ENCODE measurements at places on chromosomes 1 and 21.
A peak's percentile ranks its signal among the peaks of the same experiment; 100 is the strongest.

DNA sequence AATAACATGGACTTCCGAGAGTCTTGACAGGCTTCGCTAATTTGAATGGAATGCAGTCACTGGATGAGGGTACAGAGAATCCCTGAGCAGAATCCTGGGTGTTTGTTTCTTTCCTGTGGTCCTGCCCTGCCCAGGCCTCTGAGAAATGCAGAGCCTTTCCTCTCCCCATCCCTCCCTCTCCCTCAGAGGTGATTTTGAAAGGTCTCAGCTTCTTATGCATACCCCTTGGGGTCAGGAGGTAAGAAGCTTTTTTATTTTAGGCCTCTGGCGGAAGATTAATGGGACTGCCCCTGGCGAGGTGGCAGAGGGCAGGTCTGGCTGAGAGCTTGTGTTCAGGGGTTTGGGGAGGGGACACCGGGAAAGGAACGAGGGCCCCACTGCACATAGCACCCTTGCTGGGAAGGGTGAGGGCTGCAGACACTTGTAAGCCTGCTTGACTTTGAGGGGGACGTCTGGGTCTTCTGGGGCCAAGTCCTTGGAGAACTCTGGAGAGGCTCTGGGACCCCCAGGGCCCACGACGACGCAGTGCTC is 116.5 kb upstream of the SLC45A1 start:
- DNase-seq = no peak

GRCh38 chr1:68047659-68048026 is 2.8 kb downstream of the DIRAS3 start:
- DNase-seq = no peak

- no peak for DNase-seq
Measured at GRCh38 chr1:38587766-38588165, 271.8 kb downstream of the RRAGC start.

- peak; percentile 77 for DNase-seq
Measured at GRCh38 chr1:156813750-156814570, 2.7 kb downstream of the SH2D2A start.

- DNase-seq = no peak
Measured at GRCh38 chr1:28010969-28011368, 51.2 kb downstream of the XKR8 start.

DNA sequence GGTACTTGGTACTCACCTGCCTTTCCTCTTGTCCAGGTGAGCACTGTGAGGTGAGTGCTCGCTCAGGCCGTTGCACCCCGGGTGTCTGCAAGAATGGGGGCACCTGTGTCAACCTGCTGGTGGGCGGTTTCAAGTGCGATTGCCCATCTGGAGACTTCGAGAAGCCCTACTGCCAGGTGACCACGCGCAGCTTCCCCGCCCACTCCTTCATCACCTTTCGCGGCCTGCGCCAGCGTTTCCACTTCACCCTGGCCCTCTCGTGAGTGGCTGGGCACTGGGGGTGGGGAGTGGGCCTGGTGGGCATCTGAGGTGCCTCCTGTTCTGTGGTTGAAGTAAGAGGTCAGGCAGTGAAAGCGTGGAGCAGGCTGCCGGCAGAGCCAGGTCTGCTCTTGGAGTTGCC is 11.7 kb downstream of the CELSR2 start:
- no peak for DNase-seq

DNA sequence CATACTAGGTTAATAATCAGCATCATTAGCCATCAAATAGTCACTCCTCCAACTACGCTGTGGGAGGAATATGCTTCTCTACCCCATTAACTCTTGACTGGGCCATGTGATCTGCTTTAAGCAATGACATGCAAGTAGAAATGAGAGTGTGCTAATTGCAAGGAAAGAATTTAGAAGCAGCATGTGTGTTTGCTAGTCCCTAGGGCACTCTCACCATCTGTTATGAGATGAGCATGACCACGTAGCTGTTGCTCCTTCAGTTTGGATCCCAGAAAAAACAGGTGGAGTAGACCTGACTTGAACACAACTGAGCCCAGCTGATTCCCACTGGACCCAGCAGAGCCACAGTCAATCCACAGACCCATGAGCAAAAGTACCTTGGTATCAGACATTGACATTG is 19.7 kb upstream of the RGS7 start:
- DNase-seq = no peak

- DNase-seq = no peak
Measured at GRCh38 chr1:193952778-193953374, 766.5 kb upstream of the B3GALT2 start.

DNA sequence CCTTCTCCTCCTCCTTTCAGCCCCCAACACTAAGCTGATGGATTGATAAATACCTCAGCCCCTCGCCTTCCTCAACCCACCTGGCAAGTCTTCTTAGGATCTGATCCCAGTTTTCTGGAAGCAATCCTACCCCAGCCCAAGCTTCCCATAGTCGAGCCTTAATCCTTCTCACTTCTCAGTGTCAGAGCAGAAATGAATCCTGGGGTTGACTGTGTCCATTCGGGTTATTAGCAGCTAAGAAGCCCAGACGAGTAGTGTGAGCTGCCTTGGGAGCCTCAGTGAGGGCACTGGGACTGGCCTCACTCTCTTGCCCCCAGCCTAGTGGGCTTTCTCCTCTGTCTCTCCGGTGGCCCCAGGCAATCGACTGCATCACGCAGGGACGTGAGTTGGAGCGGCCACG is 12.4 kb upstream of the PEAR1 start:
- no peak for DNase-seq

GRCh38 chr1:15758953-15759661 is 512 bp downstream of the FBLIM1 start:
- no peak for DNase-seq

DNA sequence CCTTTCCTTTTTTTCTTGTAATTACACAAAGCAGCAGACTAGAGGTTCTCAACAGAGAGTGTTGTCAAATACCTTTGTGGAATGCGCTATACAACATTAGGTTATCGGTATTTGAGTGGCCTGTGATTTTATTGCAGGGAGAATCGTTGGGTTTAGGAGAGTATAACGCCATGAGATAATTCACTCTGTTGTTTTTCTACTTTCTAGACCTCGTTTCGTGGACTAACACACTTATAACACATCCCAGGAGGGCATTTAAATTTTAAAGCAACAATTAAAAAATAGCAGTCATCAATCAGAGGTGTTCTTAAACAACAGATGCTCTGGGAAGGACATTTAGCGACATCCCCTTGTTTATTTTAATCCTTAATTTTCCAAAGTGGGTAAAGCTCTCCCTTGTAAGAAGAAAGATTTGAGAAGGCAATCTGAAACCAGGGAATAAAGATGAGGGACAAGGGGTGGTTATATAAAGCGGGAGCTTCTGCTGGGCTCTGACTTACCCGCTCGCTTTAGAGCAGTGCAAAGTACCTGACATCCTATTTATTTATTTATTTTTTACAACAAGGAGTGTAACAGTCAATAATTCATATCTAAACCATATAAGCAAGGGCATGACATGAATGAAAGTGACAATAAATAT is 4.9 kb downstream of the PBX1 start:
- no peak for DNase-seq

- DNase-seq = no peak
Measured at GRCh38 chr1:17363351-17363750, 8.6 kb upstream of the PADI6 start.

GRCh38 chr1:25369241-25369640 is 31.1 kb downstream of the TMEM50A start:
- DNase-seq = no peak

DNA sequence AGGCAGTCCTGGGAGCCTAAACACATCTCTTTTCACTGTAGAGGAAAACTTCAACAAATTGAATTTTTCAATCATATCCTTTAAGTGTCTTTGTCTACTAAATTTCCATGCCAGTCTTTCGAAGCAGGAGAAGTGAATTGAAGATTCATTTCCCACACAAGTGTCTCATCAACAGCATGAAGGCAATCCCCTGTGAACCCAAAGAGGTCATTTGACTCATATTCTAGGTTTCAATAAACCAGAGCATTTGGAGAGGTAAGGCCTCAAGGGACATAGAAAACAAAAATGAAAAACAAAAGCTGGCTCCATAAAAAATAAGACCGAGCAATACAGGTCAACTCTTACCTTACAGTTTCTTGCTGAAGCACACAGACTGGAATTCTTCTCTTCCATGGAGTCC is 94.1 kb upstream of the ATP1B1 start:
- DNase-seq = no peak

- DNase-seq = no peak
Measured at GRCh38 chr1:149962736-149963135, 26.1 kb upstream of the MTMR11 start.

GRCh38 chr21:15256996-15257395 is 192.2 kb upstream of the NRIP1 start:
- DNase-seq = no peak

- DNase-seq = no peak
Measured at GRCh38 chr21:37670883-37671282, 245.4 kb downstream of the KCNJ6 start.

- no peak for DNase-seq
Measured at GRCh38 chr1:1041092-1041523, 21.2 kb downstream of the AGRN start.

Measured in stimulated activated CD4-positive, alpha-beta T cell treated with anti-CD3 and anti-CD28 coated beads, Interleukin-4, amount 100 ng/mL, for 1 hour (primary cell).